AG04449 (cell line): ENCODE measurements at places on chromosomes 7 and 10.

DNA sequence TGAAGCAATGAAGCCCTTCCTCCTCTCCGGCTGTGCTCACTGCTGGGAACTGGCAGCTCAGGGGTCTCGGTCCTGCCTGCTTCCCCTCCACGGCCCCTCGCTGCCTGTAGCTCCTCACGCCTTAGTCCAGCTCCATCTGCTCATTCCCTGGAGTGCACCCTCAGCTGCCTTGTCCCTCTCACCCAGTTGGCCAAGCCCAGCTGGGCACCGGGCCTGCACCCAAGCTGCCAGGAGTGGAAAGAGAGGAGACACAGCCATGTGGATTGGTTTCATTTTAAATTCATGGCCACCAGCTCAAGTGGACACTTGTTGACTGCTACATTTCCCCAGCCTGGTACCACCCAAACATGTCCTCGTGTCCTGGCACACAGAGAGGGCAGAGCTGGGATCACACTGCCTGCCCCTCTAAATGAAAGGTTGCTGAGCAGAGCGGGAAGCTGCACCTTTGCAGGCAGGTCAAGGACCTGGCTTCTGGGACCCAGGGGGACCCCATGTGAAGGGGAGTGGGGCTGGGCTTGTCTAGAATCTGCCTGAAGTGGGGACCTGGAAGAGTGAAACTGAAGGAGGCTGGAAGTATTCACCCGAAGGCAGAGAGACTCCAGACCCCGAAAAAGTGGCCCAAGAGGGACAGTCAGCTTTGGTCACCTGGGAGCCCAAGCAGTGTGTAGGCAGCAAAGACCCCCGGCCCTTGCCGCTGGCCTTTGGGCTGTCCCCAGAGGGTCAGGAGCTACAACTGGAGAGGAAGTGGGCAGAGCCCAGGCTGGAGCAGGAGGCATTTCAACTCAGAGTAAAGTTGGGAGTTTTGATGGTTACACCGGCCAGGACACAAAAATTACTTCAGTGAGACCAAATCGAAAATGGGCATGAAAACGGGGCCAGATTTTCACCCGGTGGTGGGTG is 15.0 kb upstream of the BNIP3 start:
- DNase-seq, result no peak

GRCh38 chr10:47159361-47160260 is 140.4 kb upstream of the GDF10 start:
- no peak for DNase-seq

GRCh38 chr7:82745820-82746219 is 302.2 kb upstream of the CACNA2D1 start:
- no peak for DNase-seq

DNA sequence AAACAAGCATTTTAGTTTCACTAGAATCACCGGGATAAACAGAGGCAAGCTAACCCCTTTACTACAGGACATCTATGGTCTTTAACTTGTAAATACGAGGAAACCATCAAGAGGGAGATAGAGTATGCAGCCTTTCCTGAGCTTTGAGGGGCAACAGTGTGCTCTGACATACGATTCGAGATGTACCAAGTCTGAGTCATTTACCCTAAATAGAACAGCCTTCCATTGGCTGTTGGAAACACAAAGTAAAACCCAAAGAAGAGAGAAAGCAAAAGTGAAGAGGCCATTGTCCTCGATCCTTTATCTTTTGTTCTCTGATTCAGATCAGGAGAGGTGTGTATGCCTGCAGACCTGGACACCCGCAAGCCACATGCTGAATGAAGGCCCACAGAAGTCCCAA is 289.5 kb downstream of the KCNMA1 start:
- DNase-seq, result no peak

DNA sequence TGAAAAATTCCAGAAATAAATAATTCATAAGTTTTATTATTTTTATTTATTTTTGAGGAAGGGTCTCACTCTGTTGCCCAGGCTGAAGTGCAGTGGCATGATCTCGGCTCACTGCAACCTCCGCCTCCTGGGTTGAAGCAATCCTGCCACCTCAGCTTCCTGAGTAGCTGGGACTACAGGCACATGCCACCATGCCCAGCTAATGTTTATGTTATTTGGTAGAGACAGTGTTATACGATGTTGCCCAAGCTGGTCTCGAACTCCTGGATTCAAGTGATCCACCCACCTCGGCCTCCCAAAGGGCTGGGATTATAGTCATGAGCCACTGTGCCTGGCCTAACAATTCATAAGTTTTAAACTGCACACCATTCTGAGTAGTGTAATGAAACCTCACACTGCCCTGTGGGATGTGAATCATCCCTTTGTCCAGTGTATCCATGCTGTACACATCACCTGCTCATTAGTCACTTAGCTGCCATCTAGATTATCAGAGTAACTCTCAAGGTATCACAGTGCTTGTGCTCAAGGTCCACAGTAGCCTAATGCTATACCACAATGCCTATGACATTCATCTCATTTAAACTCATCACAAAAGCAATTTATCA is 17.9 kb downstream of the RTKN2 start:
- no peak for DNase-seq

- no peak for DNase-seq
These were observed 187.9 kb downstream of the BMPER start for GRCh38 chr7:34093276-34093675.
